ENCODE measurements at places on chromosomes 4 and X. TPM values are rescaled to one million over a fixed set of nuclear protein-coding genes. Genes with fewer than 3 reads are reported as not detected.

DNA sequence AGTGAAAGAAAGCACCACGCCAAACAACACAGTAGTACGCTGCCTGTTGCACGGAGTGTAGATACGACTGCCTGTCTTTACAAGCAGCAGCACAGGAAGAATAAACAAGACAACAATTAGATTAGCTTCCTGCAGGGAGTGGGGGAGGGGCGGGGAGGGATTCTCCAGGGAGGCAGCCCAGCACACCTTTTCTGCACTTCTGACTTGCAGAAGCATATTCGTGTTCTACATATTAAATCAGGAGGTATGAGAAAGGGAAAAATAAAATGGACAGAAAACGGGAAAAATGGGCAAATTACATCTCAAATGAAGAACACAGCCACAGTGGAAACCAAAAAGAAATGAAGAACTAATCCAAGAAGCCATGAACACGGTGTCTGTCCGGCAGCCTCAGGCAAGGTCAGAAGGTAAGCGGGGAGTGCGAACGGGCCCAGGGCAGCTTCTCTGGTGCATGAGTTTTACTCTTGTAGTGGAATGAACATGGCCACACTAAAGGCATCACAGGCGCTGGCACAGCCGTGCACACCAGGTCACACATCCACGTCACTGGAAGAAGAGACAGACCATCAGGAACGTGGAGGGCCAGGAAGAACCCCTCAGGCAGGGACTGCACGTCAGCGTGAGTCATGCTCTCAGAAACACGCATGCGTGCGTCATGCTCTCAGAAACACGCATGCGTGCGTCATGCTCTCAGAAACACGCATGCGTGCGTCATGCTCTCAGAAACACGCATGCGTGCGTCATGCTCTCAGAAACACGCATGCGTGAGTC, 20.1 kb upstream of the ADRA2C start:
- DNase-seq: no peak

- no peak for DNase-seq
These were observed 34.6 kb upstream of the PRRG1 start for GRCh38 chrX:37314531-37314930.

- no peak for DNase-seq
These were observed 119.5 kb upstream of the EPHA5 start for GRCh38 chr4:65789805-65790204.

The TRIM2 gene
- total RNA-seq: 12.7 TPM

DNA sequence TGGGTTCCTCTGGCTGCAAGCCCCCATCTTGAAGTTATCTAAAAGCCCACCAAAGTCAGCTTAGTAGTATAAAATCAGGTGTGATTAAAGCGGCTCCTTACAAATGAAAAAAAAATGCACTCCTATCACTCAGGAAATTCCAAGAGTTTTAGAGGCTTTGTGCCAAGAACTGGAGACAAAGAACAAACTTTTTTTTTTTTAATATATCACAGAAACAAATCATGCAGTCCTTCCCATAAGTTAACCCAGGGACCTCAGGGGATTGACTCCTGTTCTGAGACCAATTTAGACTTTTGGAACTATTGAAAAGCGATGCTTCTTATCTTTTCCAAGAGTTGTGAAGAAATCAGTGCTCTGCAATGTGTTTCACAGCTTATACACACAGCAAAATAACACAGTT, 53.6 kb downstream of the HHIP start:
- DNase-seq: peak; percentile 72
